ENCODE measurements at places on chromosomes 1 and 21.

- DNase-seq = no peak
Measured at GRCh38 chr1:223010582-223011504, 132.2 kb downstream of the TLR5 start.

GRCh38 chr1:42981255-42981805, 22.7 kb upstream of the SLC2A1 start:
- DNase-seq = no peak

GRCh38 chr1:64584479-64584878, 114.5 kb downstream of the CACHD1 start:
- DNase-seq = no peak

- DNase-seq = no peak
Measured at GRCh38 chr1:52795464-52795863, 47.1 kb upstream of the ZYG11A start.

GRCh38 chr1:69570356-69570755, 2.6 kb downstream of the LRRC7 start:
- DNase-seq = no peak

DNA sequence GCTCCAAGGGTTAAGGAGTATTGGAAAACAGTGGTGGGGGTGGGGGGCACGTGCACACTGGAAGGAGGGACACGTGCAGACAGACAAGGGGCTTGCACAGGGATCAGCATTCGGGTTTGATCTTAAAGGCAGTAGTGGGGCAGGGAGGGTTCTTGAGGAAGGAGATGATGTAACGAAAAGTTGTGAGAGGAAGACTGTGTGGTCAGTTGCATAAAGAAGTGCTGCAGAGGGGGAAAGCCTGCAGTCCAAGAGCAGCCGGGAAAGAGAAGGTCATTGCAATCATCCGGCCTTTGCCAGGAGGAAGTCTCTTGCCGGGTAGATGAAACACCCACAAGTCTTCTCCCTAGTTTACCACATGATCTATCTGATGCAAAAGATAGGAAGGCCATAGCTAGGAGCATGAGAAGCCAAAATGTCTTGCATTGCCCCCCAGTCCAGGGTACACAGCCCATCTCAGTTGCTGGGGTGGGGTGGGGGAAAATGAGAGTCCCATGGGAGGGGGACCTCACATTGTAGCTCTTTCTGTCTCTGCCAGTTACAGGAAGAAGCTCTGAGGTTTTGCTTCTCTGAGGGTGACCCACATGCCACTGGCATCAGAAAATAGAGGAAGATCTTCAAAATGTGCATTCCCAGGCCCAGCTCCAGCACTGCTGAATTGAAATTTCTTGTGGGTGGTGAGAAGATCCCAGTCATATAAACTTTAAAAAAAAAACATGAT, 202.5 kb upstream of the RAB4A start:
- DNase-seq = no peak

- DNase-seq = no peak
Measured at GRCh38 chr21:44414291-44415072, 40.8 kb upstream of the LRRC3 start.

DNA sequence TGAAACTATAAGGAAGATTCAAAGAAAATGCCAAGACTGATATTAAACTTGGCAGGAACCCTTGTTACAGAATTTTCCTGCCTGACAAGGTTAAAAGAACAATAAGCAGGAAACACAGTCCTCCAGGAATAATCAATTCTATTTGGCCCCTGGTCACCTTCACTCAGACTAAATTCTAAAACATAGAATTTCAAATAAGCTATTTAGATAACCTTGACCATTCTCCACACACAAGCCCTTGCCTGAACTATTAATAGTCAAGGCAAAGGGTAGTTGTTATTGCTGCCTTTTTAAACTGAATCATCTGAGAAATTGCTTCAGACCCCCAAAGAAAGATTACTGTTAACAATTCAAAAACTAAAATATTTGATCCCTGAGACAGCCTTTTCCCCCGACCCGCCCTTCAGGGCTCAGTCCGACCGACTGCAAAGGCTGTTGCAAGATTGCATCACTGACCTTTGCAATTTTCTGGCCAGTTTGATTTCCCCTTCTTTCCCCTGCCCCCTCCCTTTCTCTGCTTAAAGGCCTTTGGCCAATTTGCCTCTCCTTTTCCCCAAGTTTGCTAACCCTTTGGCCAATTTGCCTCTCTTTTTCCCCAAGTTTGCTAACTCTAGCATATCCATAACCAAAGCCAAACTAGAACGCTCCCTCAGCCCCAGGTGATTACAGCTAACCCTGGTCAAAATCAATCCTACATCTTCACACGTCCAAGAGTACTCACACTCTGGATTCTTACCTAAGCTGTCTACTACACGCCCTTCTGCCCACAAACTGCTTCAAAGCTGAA, 1.4 kb upstream of the G0S2 start:
- no peak for DNase-seq

- DNase-seq = no peak
Measured at GRCh38 chr1:33007190-33008050, 29.3 kb downstream of the AK2 start.

- DNase-seq = no peak
Measured at GRCh38 chr1:110727246-110727645, 52.5 kb upstream of the KCNA3 start.

DNA sequence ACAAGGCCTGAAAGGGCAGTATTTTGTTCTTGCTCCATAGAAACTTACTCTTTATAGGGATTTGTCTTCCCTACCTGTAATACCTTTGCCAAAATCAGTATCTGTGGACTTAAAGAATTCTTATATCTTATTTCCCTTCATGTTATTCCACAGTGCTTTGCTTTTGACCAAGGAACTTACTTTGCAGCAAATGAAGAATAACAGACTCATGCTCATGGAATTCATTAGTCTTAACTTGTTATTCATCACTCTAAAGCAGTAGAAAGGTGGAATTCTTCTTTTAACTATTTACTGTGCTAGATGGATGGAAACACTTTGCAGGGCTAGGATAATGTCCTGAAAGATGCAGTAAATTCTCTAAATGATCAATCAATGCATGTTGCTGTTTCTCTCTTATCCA, 45.9 kb downstream of the DUSP10 start:
- no peak for DNase-seq

GRCh38 chr1:204859861-204860267, 10.8 kb upstream of the NFASC start:
- no peak for DNase-seq

GRCh38 chr1:41842326-41842725, 76.4 kb downstream of the HIVEP3 start:
- no peak for DNase-seq

DNA sequence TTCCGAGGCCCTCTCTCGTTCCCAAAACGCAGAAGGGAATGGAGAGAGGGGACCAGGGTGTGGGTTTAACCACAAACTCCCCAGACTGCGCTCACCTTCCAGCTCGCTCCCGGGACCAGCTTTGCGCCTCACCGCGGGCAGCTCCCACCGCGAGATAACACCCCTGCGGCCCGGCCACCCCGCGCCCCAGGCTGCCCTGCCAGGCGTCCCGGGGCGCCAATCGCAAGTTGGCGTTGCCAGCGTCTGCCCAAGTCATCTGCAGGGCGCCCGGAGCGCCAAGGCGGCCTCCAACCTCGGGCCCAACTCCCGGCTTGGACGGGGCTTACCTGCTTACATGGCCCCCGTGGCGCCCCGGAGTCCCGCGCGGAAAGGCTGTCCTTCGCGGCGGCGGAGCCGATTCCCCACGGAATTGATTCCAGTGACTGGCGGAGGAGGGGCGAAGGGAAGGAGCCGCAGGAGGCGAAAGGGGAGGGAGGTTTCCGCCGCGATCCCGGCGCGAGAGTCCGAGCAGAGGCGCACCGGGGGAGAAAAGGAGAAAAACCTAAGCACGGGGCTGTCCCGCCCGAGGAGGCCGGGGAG, 456 bp downstream of the PTPN14 start:
- no peak for DNase-seq

DNA sequence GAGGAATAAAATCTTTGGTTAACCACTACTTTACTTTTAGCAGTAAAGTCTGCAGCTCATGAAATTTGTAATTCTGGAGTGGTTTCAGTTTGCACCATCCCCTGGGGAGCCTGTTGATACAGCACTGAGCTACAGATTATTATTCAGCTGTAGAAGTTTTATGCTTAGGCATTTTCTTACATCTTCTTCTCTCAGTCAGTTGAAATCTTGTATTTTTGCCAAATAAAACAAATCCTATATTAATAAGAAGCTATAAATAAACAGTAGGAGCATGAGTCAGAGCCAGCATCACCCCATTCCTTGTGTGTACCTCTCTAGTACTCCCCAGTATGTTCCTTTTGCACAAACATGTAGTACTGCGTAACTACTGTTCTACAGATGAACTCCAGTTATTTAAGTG, 118.9 kb downstream of the ATF6 start:
- no peak for DNase-seq

- no peak for DNase-seq
Measured at GRCh38 chr1:214234635-214235025, 46.3 kb upstream of the SMYD2 start.

DNA sequence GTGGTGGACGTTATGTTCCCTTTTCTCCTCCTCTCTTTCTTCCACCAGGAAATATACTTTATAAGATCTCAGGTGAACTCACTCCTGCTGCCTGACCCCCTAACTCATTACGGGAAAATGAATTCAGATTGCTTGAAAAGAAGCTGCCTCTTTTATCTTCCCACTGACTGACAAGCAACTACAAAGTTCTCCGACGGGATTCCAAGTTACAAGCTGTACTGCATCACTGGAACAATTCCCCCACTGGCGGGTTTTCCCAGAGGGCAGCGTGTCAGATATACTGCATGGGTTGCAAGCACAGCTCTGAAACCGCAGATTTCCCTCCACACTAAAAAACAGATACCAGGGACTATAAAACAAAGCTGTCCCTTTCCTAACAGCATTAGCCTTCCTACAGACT, 390.6 kb downstream of the KCTD3 start:
- DNase-seq = no peak

- DNase-seq = no peak
Measured at GRCh38 chr1:244599937-244600350, 53.0 kb upstream of the DESI2 start.

- DNase-seq = no peak
Measured at GRCh38 chr1:235887676-235888075, 21.0 kb upstream of the LYST start.

DNA sequence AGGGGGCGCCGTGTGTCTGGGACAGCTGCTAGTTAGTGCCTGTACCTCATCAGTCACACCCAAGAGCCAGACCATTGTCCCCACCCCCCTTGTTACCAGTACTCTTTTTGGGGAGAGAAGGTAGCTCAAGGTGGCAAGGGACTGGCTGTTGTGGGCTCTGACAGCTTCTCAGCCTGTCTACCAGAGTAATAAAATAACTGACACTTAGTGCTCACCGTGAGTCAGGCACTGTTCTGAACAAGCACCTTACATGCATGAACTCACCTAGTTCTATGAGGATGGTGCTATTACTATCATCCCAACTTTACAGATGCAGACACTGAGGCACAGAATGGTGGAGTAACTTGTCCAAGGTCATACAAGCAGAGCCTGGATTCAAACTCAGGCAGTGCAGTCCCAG, 34.7 kb downstream of the IER5 start:
- no peak for DNase-seq

GRCh38 chr1:24949331-24949881, 19.3 kb upstream of the RUNX3 start:
- DNase-seq = no peak

GRCh38 chr1:110341872-110342331, 2.7 kb downstream of the RBM15 start:
- DNase-seq = no peak

GRCh38 chr1:11515368-11516300, 36.7 kb downstream of the DISP3 start:
- no peak for DNase-seq

- DNase-seq = no peak
Measured at GRCh38 chr1:231395076-231395997, 26.8 kb downstream of the EGLN1 start.

DNA sequence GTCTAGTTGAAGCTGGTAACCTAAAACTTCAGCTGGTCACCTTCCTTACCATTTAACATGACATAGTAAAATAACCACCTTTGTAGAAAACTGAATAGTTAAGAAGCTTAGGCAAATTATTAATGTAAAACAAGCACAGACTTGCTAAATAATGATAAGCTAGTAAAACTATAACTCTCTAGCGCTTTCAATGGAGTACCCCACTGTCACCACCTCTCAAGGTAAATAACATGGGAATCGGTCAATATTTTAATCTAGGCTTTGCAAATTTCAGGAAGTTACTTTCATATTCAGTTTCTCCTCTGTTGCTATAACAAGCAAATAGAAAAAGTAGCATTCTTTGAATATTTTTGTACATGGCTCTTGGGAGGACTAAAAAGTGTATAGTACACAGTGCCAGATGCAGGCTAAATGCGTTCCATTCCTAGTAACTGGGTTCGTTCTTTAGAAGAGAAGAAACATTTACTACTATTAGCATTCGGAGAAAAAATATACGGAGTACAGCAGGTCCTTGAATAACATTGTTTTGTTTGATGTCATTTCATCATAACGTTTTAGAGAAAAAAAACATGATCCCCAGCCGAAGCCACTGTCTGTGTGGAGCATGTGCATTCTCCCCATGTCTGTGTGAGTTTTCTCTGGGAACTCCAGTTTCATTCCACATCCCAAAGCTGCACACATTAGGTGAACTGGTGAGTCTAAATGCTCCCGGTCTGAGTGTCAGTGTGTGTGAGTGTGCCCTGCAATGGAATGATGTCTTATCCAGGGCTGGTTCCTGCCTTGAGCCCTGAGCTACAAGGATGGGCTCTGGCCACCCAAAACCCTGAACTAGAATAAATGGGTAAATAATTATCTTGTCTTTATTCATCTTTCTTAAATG, 52.5 kb downstream of the EPRS1 start:
- DNase-seq = no peak

DNA sequence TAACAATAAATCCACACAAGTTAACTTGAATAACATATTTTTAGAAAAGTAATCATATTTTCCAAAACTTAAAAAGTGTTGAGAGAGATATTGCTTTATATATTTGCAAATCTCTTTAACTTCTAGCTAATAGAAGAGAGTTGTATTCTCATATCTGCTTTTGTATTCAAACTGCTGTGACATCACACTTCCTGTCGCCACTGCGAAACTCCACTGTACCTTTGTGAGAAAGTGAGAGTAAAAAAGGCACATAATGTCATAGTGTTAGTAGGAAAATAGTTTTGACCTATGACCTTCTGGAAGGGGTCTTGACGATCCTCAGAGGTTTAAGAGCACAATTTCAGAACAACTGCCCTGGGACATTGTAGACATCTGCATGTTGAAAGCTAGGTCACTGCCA, 21.6 kb downstream of the AK5 start:
- no peak for DNase-seq

- DNase-seq = no peak
Measured at GRCh38 chr1:24235921-24236788, 49.1 kb upstream of the IFNLR1 start.

Measured in C1 segment of cervical spinal cord (tissue), 14 donors.